NB4 (cell line): ENCODE measurements at places on chromosomes 6 and 20.

DNA sequence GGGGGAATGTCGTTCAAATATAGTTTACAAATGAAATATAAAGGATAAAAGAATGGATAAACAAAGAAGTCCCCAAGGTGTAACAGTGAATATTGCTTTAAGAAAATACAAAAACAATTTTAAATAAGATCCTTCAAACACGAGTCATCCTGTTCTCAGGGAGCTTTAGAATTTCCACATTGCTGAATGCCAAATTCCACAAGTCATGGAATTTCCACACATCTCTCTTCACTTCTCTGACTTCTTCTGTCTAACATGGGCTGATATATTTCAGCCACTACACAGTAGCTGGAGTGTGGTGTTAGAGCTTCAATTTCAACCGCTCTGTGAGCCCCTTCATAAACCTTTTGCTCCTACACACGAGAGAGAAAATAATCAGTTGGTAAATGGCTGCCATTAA lies 28.0 kb downstream of the IL22RA2 start:
- DNase-seq = no peak

- no peak for DNase-seq
Observed at GRCh38 chr6:83853178-83854000, at the start of gene RIPPLY2. RIPPLY2 (plus strand) TSS chr6:83853360; CDS start chr6:83853417, 57 bp downstream.

GRCh38 chr20:9442858-9443257 lies 71.5 kb upstream of the LAMP5 start:
- no peak for DNase-seq

GRCh38 chr6:87789198-87789899 lies 87.3 kb upstream of the AKIRIN2 start:
- DNase-seq = peak; percentile 75

DNA sequence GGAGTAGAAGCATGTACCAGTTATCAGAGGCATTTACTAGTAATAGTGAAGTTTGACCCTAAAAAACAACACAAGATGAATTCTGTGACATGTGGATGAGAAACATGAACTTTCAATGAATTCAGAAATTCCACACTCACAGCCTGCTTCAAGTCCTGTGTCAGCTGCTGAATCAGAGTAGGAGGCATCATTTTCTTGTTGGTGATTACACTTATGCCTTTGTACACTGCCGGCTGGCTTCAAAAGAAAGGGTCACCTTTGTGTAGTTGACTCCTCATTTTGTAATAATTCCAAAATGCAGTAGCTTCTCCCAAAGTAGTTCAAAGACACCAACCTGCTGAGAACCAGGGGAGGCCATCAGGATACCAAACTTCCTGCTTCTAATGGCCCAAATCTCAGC lies 165.5 kb downstream of the BACH2 start:
- DNase-seq = no peak

- no peak for DNase-seq
Observed at GRCh38 chr6:106134906-106135634, 48.9 kb downstream of the PRDM1 start.

DNA sequence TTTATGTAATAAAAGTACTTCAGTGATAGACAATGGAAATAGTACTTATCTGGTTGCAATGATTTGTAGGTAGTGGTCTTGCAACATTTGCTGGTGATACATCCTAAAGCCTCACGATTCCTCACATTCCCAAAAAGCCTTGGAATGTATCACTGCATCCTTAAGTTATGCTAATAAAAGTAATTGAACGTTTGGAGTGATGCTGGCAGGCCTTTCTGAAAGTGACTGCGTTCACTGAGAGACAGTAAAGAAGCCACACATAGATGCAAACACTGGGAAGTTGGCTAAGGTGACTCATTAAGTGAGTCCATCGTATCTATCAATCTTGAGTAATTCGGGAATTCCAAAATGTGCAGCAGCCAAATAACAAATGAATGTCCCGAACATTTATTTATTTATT lies 444.1 kb upstream of the SOX4 start:
- no peak for DNase-seq
